ENCODE measurements at places on chromosomes 6 and 20.
A peak's percentile ranks its signal among the peaks of the same experiment; 100 is the strongest.

DNA sequence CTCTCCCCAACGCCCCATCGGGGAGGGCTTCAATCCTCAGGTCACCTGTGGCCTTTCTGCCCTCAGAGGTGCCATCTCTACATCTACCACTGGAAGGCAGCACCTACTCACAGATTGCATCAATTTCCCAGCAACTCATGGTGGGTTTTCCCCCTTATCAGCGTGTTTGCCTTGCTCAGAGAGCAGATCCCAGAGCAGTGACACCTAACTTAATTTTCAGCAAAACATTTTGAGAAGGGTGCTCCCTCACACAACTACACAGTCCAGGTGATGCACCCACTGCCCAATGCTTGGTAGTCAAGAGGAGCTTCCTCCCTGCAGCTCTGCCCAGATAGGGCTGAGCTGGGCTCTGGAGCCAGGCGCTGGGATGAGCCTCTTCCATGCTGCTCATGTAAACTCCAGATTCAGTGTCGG is 48.2 kb downstream of the PLG start:
- peak; percentile 52 for DNase-seq

DNA sequence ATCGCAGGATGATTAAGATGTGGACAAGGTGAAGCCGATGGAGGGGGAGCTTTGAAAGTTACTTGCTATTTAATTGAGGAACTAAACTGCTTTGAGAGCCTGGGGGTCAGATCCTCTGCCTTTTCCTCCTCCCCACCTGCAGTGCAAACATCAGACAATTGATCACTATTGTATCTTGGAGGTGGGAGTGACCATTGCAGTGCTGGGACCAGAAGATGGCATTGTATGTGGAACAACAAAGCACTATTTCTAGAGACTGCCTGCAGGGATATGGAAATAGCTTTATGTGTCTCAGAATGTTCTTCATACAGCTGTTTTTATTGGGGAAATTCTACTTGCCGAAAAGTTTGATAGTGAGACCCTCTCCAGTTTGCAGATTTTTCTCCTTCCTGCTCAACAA is 4.2 kb downstream of the MOG start:
- DNase-seq: no peak

DNA sequence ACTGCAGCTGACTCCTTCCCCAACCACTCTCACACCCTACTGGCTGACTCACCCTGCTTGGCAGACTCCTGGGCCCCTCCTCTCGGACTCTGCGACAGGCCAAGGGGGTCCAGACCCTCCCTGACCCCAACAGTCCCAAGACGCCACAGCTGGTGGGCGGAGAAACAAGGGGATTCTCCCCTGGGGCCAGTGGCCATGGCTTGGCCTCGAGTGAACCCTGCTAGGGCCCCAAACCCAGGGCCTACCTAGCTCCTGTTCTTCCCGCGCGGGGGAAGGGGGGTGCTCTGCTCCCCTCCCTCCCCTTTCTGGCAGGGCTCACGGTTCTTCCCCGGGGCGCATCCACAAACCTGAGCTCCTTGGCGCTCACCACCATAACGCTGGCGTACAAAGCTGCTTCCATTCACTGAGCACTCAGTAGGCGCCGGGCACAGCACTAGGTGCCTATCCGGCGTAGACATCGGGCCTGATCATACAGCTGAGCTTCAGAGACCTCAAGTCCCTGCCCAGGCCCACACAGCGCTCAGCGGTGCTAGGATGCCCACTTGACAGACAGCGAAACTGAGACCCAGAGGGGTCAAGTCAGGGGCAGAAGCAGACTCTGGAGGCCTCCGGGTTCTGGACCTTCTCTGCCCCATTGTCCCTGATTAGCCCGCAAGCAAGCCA is 597 bp downstream of the ADA start:
- DNase-seq: no peak

DNA sequence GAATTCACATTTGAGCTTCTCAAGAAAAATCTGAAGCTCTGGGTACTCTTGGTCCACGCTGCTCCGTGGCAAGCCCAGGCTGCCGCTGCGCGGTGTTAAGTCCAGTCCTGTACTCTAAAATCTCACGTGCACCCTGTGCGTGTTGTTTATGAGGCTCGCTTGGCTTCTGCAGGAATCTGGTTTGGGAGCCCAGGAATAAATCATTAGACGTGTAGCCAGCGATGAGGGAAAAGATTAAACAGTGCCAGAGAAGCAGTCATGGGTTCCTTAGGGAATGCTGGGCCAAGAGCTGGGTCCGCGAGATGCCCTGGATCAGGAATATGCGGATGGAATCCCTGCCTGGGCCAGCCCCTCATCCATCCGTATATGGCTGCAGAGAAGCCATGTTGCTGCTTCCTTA is 87.3 kb downstream of the KCNB1 start:
- DNase-seq: no peak

GRCh38 chr20:47244451-47244850 is 112.0 kb downstream of the ZMYND8 start:
- no peak for DNase-seq

DNA sequence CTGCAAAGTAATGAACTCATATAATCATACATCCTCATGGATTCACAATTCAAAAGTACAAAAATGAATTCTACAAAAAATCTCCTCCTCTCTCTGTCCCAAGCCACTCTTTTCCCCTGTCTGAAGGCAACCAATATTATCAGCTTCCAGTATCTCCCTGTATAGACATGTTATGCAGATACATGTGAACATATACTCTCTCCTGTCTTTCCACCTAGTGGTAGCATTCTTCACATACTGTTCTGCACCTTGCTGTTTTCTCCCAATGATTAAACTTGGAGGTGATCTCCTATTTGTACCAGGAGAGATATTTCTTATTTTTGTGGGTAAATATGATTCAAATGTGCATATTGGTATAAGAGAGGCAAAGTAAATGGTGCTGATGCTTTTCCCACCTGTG is 416.4 kb downstream of the EPM2A start:
- DNase-seq: no peak

DNA sequence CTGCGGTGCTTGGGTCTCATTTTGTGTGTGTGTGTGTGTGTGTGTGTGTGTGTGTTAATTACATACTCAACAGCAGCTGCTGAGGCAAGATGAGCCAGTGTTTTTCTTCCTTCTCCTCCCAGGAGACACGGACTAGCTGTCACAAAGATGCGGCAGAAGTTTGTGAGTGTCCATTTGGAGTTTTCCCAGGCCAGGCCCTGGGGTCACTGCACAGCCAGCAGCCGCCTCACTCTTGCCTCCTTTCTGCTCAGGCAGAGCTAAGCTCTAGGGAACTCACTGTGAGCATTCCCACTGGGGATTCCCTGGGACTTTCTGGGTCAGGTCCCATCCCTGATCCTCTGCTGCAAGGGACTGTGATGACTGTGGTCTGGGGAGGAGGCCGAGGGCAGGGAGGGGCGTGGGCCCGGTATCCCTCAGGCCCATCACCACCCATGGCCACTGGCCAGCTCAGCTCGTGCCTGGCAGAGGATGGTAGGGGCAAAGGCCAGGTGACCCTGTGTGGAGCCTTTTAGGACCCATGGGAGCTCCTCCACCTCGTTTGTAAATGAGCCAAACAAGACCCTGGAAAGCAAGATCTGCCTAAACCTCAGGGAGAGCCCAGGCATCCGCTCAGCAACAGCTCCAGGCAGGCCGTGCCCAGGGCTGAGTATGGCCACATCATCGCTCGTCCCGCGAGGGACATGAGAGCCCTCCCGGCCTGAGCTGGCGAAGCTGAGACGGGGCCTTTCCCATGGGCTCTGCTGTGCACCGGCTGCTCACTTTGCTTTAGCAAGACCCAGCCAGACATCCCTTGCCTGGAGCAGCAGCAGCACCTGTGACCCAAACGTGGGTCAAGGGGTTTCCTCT is 102.0 kb downstream of the PSMB1 start:
- no peak for DNase-seq

- DNase-seq: no peak
Measured at GRCh38 chr20:14126856-14127255, 131.5 kb downstream of the MACROD2 start.

Data from NCI-H1105 (cell line).